ENCODE measurements at places on chromosomes 11 and 22. TPM values are rescaled to one million over a fixed set of nuclear protein-coding genes. Genes with fewer than 3 reads are reported as not detected.
A peak's percentile ranks its signal among the peaks of the same experiment; 100 is the strongest.

DNA sequence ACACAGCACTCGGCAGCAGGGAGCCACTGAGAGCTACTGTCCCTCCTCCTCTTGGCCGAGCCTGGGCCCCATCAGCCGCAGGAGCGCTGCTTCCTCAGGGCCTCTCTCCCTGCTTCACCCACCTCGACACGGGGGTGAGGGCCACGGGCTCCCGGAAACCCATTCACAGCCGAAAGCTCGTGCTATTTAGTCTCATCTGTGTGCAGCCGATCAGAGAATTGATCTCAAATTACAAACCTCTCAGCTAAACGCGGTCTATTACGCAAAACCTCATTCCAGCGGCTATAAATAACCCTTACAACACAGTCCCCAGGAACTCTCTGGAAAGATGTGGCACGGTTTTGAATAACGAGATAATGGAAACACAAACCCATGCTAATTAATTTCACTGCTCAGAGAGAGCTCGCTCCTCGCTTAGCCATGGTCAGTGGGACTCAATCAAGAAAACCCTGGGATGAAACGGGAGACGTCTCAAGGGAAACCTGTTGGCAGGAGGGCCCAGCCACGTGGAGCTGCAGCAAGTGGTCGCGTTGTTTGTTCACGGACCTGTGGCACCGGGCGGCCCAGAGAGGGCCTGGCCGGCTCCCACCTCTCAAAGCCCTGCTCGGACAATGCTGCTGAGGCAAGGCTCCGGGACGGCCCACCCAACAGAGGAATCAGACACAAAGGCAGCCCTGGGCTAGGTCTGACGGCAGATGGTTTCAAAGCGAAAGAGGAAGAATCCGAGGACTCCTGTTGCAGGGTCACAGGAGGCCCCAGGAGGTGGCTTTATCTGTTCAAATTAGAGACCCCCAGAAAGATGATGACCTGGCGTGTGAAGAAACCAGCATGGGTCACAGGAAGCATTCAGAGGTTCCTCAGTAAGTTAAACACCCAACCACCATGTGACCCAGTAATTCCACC is 210.5 kb downstream of the CTTN start:
- no peak for DNase-seq

DNA sequence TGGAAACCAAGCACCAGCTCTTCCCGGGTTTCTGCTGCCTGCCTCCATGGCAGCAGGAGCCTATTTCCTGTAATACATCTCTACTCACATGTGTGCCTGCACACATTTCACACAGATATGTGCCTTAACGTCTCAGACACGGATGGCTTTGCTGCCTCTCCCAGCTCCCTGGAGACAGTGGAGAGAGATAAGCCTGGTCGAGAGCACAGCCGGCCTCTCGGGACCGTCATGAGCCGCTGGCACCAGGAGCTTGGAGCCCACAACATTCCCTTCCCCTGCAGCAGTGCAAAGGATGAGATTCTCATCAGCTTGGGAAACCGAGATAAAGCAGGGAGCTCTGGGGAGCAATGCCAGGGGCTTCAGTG is 587.7 kb downstream of the BRD1 start:
- no peak for DNase-seq

- no peak for DNase-seq
Measured at GRCh38 chr11:68266121-68266891, 5.5 kb downstream of the C11orf24 start.

GRCh38 chr11:92236856-92237255 is 12.2 kb downstream of the FAT3 start:
- DNase-seq: no peak

GRCh38 chr11:36729825-36730224 is 131.8 kb upstream of the RAG2 start:
- DNase-seq: no peak

DNA sequence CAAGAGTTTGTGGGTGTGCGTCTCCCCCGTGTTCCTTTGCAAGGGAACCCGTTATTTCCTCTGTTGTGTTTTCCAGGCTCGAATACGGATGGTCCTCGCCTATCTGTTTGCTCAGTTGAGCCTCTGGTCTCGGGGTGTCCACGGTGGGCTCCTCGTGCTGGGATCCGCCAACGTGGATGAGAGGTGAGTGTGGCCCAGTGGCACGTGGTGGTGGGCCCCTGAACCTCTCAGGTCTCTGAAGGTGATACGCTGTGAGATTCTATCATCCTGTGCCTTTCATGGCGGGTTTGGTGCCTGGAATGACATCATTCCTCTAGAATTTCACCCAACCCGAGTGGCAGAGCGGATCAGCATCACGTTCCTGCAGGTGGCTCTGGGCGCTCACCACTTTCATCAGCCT is 32.5 kb downstream of the NADSYN1 start:
- DNase-seq: no peak

- DNase-seq: no peak
Measured at GRCh38 chr22:30195245-30196140, 51.1 kb downstream of the LIF start.

- DNase-seq: no peak
Measured at GRCh38 chr11:124421043-124421442, 3.6 kb downstream of the OR8B4 start.

DNA sequence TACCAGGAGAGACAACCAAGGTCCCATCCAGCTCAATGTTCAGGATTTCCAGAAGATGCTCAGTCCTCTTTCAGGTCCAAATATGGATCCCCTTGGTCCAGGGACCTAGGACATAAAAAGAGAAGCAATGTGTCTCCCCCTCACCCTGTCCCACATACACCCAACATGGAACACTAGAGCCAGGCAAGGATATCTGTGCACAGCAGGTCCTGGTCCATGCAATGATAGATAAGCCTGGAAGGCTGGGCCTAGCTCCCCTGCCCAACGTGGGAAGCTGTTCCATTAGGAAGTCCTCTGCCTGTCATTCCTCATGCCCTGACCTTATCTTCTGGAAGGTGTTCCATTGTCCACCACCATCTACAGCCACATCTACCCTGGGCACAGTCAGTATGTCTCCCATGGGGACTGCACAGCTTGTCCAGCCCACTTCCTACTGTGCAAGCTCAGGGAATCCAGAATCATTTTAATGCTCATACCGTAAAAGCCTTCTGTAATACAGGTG is 1434.8 kb downstream of the TBC1D22A start:
- peak; percentile 2 for DNase-seq

- DNase-seq: no peak
Measured at GRCh38 chr11:42647993-42648392, 663.8 kb upstream of the API5 start.

GRCh38 chr11:45045683-45046471 is 95.2 kb upstream of the TP53I11 start:
- no peak for DNase-seq

- DNase-seq: no peak
Measured at GRCh38 chr22:39179841-39180335, 27.4 kb upstream of the CBX7 start.

DNA sequence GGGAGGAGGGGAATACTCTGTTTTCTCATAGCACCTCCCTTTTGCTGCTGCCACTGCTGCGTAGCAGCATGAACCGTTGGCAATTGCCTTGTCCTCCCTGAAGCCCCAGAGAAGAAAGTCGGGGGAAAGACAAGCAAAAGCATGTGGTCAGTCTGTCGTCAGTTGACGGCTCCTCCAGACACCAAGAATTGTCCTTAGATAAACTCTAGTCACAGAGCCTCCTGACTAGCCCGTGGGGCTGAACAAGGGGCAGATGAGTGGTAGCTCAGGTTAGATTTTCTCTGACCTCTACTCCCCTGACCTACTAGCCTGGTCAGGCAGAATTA is 126.4 kb upstream of the HSD17B12 start:
- no peak for DNase-seq

- no peak for DNase-seq
Measured at GRCh38 chr11:66966351-66966750, 8.2 kb upstream of the PC start.

- no peak for DNase-seq
Measured at GRCh38 chr11:42571878-42572610, 739.8 kb upstream of the API5 start.

DNA sequence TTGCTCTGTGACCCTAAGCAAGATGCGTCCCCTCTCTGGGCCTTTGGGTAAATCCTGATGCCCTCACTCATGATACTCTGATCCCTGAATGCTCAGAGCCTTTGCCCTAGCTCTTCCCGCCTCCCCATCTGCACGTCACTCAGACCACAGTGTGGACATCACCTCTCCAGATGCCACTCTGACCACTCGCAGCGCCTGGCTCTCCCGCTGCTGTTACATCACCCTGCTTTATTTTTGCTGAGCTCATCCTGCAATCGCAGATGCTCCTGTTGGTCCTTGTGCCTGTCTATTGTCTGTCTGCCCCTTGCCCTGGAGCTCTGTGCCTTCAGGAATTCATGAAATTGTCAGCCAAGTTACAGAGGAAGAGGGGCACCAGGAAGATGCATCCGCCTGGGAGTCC is 5.5 kb downstream of the OSM start:
- DNase-seq: no peak

DNA sequence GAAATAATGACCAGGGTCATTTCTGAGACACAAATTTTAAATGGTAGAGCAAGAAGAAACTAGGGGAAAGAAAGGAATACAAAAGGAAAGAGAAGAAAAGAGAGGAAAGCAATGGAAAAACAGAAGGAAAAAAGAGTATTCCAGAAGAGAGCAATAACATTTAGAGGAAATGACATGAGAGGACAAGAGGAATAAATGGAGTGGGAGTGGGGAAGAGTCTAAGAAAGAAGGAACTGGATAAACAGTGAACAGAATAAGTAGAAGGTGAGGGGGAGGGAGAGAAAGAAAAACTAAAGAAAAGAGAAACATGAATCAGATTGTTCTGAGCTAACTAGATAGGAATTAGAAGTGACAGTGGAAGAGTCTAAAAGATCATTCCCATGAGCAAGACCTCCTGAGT is 28.4 kb downstream of the PRDM10 start:
- no peak for DNase-seq

DNA sequence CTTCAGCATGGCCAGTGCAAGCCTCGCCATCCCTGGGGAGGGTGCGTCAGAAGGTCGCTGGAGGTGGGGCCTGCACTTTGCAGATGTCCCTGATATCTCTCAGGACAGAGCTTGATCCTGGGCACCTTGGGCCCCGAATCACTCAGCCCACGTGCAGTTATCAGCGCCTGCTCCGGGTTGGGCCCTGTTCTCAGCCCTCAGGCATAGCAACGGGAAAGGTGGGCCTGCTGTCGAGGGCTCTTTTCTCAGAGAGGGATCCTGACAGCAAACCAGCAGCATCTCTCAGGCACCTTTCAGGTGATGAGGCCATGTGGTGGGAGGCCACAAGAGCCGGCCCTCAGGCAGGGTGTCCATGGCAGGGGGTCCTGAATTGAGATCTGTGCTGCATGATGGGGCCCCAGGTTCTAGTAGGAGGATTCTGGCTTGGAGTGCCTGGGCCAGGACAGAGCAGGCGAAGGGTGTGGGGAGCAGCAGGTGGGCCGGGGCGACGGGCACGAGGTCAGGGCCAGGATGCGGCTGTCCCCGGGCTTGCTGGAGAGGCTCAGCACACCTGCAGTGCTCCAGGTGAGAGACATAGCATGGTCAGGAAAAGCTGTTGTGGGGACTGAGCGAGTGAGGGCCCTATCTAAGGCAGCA is 280.5 kb downstream of the TBC1D22A start:
- no peak for DNase-seq

- no peak for DNase-seq
Measured at GRCh38 chr22:48239461-48240147, 1477.2 kb downstream of the TBC1D22A start.

DNA sequence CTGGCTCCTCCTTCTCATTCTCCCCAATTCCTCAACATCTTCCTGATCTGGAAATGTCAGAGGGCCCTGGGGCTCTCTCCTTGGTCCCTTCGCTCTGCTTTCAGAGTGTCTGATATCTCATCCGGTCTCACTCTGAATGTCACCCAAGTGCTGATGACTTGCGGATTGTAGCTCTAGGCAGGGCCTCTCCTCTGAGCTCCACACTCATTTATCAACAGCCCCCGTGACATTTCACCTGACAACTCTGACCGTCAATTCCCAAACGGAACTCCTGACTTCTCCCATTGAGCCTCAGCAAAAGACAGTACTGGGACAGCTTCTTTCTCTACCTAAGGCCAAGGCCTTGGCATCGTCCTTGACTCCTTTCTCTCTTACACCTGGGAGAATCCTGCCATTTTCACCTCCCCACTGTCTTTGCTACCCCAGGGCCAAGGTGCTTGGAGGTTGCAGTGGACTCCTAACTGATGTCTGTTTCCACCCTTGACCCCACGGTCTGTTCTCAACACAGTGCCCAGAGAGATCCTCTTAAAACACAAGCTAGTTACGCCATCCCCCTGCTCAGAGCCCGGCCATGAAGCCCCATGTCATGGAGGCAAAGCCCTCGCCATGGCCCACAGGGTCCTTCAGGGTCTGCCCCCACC is 57.5 kb upstream of the THY1 start:
- no peak for DNase-seq

DNA sequence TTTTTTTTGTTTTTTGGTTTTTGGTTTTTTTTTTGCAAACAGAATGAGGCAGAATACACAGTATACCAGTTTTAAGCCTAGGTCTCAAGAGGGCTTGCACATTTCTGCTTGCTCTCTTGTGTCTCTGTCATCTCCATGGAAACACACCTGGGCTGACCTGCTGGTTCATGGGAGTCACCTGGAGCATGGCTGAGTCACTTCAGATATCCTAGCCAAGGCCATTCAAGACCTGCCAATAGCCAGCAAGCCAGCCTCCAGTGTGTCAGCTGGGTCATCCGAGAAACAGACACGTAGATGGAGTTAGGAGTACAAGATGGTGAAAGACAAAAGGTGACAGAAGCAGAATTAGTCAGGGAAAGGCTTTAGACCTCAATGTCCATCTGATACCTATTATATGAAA is 124.2 kb upstream of the SEZ6L start:
- DNase-seq: no peak

- no peak for DNase-seq
Measured at GRCh38 chr11:58787903-58788302, 56.2 kb upstream of the GLYAT start.

GRCh38 chr11:108945341-108945740 is 280.5 kb downstream of the DDX10 start:
- DNase-seq: no peak

- no peak for DNase-seq
Measured at GRCh38 chr11:9745411-9746211, 81.7 kb downstream of the SWAP70 start.

Gene SGSM1
- 3.3 TPM for total RNA-seq

Gene KRTAP5-11
- total RNA-seq: not detected

Gene SLN
- not detected for total RNA-seq

Gene CST6
- not detected for total RNA-seq

Gene RIN1
- total RNA-seq: 11.6 TPM

Gene SELENOH
- total RNA-seq: 140 TPM

Gene SERHL2
- total RNA-seq: 1.1 TPM

Gene GGTLC3
- total RNA-seq: not detected

Gene TEX54
- total RNA-seq: not detected

Gene GAL
- total RNA-seq: 3.5 TPM

Gene CLNS1A
- 81.0 TPM for total RNA-seq

Gene OR52B4
- total RNA-seq: not detected

Gene RFPL3
- total RNA-seq: not detected

Gene UBQLN3
- total RNA-seq: not detected

Gene NRGN
- total RNA-seq: 3.1 TPM
